ENCODE measurements at places on chromosomes 6 and 20.

DNA sequence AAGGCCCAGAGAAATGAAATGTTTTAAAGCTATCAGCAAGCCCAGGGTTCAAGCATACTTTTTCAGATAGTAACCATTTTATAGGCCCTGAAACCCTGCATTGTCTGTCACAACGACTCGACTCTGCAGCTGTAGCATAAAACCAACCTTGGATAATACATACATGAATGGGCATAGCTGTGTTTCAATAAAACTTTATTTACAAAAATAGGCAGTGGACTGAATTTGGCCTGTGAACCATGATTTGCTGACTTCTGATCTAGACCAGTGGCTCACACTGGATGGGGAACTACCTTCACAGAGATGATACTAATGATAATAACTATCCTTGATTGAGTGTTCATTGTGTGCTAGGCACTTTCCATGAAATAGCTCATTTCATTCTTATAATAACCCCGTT lies 97.3 kb upstream of the ZNFX1 start:
- DNase-seq: no peak

GRCh38 chr6:37473364-37474095 lies 26.2 kb downstream of the CCDC167 start:
- DNase-seq: no peak

- DNase-seq: peak; percentile 66
Observed at GRCh38 chr6:16334671-16335070, 96.3 kb downstream of the GMPR start.

DNA sequence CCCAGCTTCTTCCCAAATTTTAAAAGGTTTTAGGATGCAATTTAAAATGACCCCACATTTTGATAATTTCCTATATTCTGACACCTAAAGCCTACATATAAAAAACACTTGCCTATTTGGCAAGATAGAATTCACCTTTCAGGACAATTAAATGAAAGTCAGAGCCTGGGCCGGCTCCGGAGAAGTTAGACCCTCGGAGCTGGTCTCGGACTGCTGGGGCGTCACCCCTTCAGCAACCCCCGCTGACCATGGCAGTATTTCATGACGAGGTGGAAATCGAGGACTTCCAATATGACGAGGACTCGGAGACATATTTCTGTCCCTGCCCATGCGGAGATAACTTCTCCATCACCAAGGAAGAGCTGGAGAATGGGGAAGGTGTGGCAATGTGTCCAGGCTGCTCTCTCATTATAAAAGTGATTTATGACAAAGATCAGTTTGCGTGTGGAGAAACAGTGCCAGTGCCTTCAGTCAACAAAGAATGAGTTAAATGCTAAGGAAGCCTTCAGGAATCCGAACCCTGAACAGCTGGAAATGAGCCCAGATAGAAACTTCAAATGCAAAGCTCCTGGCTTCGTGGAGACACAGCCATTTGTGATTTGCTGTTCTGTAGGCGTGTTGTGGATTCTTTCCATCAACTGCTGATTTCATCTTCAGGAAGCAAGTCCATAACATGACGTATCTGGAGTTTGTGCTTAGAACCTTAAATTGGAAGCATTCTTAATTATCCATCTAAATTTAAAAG lies 16.0 kb downstream of the TCFL5 start:
- DNase-seq: no peak

- DNase-seq: no peak
Observed at GRCh38 chr6:137926207-137926731, 59.2 kb downstream of the TNFAIP3 start.

GRCh38 chr6:134451529-134451928 lies 133.6 kb upstream of the SGK1 start:
- DNase-seq: no peak

DNA sequence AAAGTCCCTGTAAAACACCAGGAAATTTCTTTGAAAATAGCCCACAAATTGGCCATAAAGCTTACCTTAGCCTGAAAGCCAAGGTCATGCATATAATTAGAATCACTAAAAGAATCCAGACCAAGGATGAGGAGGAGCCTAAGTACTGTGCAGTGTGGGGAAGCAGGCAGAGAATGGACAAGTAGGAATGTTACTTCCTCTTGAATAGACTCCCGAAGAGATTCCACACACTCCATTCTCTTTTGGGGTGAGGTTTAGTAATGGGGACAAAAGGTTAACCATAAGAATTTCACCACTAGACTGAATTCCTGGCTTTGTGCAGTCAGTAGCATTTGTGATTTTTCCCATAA lies 27.5 kb upstream of the MARCKS start:
- DNase-seq: no peak

DNA sequence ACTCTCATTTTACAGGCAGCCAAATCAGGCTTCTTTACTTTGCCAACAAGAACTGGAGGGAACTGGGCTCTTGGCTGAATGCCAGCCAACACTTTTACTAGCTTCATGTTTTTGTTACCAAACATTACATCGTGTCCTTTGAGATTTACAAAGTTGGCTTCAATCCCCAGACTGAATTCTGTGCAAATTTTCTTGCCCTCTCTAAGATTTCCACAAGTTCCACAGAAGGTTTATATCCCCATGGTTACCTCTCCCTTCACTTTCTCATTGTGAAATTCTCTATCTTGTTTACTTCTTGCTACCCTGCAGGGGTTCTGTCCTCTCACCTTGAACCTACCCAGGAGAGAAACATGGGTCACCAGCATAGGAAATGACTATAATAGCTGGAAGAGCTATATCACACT lies 37.6 kb upstream of the PLCB1 start:
- DNase-seq: no peak

DNA sequence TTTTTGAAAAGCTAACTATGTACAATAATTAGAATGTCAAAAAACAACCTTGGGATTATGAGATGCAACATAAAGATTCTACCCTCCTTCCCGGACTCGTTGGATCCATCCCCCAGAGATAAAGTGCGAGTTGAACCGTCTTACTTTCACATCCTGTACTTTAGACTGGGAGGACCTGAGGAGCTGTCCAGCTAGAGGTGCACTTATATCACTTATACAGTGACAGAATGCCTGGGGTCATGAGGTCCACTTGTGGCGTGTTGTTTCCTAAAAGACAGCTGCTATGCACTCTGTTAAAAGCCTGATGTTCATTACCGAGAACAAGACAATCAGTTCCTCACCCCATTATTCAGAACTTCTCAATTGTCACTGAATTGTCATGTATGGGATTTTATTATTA lies 2.1 kb downstream of the CDS2 start:
- DNase-seq: no peak

- DNase-seq: no peak
Observed at GRCh38 chr6:11514672-11515071, 22.9 kb upstream of the TMEM170B start.

DNA sequence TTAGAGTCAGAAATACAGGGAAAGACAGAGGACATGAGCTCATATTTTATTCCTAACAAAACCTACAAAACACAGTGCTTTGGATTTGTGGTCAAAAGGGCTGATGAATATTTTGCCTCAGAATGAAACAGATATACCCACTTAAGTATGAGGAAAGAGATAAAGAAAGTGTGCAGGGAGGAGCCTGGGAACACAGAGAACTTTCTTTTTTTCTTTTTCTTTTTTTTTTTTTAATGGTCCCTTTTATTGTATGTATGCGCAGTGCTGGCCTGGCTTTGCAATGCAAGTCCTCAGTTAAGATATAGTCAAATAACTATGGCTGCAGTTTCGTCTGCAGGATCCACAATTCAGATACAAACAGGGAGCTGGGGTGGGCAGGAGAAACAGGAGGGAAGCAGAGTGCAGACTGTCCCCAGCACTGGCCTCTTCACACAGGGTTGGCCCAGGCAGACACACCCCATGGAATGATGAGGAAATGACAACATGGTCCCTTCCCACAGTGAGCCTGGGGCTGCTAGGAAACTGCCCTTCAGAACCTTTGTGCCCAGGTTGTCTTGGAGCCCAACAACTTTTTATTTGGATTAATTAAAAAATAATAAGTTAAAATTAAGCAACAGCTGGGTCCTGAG lies 629.8 kb upstream of the AGPAT4 start:
- no peak for DNase-seq

- no peak for DNase-seq
Observed at GRCh38 chr20:24495266-24495665, 25.8 kb downstream of the SYNDIG1 start.

DNA sequence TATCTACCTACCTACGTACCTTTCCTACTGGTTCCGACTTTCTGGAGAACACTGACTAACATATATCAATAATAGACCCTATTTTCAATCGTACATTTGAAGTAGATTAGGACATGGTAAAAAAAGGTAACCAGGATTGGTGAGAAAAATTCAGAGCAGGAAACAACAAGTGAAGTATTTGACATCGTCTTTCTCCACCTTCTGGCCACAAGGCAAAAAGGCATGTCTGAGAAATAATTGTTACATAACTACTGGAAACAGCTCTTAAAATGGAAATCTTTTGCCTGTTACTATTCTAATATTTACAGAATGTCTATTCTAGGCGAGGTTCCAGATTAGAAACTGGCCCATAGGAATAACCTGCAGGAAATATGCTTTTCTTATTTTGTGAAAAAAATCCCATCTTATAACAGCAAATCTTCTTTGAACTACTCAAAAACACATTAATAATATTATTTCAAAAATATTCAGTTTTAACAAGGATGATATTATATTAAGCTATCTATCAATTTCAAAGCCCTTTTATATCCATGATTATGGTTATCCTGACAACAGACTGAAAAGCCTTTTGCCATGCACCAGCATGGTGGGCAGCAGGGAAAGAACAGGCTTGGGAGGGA lies 80.8 kb downstream of the RCAN2 start:
- DNase-seq: peak; percentile 15

- DNase-seq: no peak
Observed at GRCh38 chr20:1807394-1807793, 87.8 kb upstream of the SIRPA start.

GRCh38 chr20:62390317-62391164 lies 3.6 kb downstream of the RPS21 start:
- DNase-seq: no peak

DNA sequence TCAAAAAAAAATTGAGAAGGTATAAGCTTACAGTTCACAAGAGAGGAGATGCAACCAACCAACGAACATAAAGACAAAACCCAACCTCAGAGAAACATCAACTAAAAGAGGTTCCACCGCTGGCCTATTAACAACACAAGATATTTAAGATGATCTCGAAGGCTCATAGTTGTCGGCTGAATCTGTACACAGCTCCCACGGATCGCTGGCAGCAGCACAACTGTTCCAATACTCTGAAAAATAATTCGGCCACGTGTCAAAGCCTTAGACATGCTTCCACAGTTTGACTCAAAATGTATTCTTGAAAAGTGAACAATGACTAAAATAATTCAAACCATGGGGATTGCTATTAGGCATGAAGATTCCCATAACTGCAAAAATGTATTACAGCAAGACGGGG lies 13.7 kb downstream of the EXOC2 start:
- DNase-seq: no peak

GRCh38 chr20:14288341-14289330 lies 48.8 kb downstream of the FLRT3 start:
- DNase-seq: no peak

- no peak for DNase-seq
Observed at GRCh38 chr6:109224107-109224875, 129.0 kb downstream of the CEP57L1 start.

GRCh38 chr6:32637219-32637880 lies at the start of gene HLA-DQA1:
HLA-DQA1 (plus strand) TSS chr6:32637406; CDS start chr6:32637459, 53 bp downstream.
- no peak for DNase-seq

GRCh38 chr6:156686301-156686994 lies 90.7 kb upstream of the ARID1B start:
- peak; percentile 70 for DNase-seq

GRCh38 chr20:49267327-49267726 lies 10.5 kb downstream of the ZNFX1 start:
- no peak for DNase-seq

DNA sequence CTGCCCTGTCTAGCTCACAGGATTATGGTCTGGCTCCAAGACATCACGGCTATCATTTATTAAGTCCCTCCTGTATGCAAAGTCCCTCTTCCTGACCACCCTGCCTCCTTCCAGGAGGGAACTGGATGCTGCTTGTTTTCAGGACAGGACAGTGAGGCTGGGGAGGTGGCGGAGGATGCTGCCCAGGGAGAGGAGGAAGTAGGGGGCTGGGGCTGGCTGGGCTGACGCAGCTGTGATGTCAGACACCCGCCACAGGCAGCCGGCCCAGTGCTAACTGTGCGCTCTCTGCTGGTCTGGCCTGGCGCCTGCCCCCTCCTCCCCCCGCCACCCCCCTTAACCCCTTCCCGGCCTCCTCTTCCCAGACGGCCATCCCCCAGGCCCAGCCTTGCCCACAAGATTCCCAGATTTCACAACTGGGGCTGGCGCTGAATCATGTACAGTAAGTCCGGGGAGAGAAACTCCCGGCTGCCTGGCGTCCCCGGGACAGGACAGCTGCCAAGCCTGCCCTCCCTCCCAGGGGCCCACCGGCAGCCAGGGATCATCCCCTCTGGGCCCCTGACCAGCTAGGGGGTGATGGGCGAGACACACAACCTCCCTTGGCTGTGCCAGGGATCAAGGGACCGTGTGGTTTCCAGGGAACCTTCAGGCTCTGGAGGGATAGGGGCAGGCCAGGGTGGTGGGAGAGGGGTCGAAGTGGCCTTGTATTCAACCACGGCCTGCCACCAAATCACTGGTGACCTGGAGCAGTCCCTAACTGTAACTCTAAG lies 118.1 kb downstream of the CEBPB start:
- peak; percentile 84 for DNase-seq

- no peak for DNase-seq
Observed at GRCh38 chr6:21278375-21278745, 315.2 kb upstream of the SOX4 start.

DNA sequence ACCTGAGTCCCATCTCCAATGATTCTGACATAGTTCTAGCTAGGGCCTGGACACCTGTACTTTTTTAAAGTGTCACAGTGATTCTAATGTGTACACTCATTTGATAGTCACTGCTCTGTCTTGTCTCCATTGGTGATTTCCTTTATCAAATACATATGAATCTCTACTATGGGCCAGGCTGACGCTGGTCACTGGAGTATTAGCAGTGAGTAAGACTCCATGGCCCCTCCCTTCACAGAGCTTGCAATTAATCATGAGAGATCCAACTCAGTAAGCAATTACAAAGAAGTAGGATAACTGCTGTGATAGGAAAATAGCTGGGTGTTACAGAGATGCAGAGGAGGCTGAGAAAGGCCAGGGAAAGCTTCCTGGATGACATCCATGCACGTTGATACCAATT lies 19.3 kb upstream of the SASH1 start:
- no peak for DNase-seq

DNA sequence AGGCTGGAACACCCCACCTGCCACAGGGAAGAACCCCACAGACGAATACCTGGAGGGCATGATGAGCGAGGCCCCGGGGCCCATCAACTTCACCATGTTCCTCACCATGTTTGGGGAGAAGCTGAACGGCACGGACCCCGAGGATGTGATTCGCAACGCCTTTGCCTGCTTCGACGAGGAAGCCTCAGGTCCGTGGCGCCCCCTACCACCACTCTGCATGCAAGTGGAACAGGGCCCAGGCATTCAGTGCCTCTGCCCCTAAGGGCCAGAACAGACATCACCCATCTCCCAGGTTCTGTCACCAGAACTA lies 6.6 kb downstream of the MYL9 start:
- no peak for DNase-seq

DNA sequence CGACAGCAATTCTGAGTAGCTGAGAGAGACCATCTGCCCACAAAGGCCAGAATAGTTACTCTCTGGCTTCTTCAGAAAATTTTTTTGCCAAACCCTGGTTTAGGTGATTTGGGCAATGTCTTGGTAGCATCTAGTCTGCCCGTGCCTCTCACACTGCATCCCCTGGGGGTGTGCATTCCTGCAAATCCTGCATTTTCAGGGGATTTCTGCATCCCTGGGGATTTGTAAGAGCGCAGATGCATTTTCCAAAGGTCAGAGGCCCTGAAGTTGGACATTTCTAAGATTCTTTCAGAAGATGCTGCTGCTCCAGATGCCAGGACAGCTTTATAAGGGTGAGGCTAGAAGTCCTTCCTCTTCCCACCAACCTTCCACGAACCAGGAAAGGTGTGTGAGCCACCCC lies 4.0 kb downstream of the CST9 start:
- no peak for DNase-seq

Data from ACHN (cell line).